ENCODE measurements at places on chromosomes 2 and 18.

DNA sequence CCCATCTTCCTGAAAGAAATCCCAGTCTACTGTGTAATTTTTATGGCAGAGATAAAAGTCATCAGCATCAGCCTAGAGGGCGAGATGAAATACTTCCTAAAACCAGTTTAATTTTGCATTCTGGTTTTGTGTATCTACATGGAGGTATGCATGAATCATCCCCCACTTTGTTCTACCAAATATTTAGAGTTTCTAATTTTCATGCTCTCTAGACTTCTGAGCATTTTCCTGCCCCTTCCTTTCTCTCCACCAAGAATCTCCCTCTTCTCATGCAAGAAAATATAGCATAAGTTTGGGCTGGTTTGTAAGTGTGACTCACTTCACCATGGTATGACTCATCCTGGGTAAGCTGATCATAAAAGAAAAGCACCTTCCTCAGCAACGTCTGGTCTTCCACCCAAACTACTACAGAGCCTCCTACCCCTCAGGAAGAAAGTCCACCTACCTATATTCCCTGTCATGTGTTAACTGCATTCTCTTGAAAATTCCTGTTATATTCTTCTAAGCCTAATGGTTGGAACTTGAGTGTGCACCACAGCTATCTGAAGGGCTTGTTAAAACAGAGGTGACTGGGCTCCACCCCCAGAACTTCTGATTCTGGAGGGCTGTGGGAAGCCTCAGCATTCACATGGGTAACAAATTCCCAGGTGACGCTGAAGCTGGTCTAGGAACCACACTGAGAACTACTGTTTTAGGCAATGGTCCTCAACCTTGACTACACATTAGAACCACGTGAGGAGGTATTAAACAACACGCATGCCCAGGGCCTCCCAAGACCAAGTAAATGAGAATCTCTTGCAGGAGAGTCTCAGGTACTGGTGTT, 37.4 kb upstream of the RAPGEF4 start:
- DNase-seq: no peak

- no peak for DNase-seq
These were observed 4.0 kb downstream of the PKP4 start for GRCh38 chr2:158460632-158461297.

DNA sequence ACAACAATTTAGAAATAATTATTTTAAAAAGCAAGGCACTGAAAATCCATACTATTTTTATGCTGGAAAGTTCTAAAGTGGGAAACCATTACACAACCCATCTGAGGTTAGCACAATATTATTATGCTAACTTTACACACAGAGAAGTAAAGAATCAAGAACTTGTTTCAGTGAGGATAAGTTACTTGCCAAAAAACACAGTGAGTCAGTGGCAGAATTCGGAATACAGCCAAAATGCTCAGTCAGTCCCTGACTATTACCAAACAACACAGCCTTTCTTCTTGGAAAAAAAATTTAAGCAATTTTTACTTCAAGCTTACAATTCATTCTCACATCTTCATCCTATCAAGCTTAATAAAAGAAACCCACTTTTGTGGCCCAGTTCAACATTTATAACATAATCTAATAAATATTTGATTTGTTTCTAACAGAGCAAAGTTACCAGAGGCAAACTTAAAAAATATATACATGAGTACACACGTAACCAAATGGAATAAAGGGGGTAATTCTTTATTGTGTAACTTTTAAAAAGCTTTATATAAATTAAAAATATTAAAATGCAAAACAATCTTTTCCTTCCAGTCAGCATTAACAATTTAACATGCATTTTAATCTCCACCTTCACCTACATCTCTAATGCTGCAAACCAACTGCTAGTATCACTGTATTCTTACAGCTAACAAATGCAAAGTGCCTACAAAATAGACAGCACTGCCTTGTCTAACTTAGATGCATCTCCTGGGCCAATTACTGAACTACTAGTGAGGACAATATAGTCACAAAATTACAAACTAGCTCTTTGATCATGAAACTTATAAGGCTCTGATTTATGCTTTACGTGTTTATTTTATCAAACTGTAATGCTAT, 55.2 kb downstream of the CCDC88A start:
- DNase-seq: no peak

- DNase-seq: no peak
These were observed 232.6 kb downstream of the EN1 start for GRCh38 chr2:118614841-118615271.

- DNase-seq: no peak
These were observed 53.5 kb upstream of the SLC38A11 start for GRCh38 chr2:165008730-165009315.
